ENCODE measurements at places on chromosomes 6 and 20.

DNA sequence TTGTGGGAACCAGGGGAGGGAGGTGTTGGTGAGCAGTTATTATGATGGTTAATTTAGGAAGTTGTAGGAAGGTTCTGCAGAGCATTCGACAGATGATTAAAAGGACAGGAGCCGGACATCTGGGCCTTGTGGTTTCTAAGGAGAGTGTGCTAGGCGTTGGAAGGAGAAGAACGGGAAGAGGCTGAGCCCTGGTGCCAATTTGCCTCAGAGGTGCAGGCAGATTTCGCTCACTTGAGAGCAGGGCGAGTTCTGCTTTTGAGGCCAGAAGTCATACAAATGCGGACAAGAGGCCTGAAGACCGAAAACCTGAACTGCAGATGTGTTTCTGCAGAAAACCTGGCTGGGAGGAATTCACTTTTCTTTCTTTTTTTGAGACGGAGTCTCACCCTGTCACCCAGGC lies 30.5 kb upstream of the RPS6KA2 start:
- no peak for DNase-seq

- DNase-seq: no peak
Observed at GRCh38 chr20:16064989-16065707, 508.1 kb downstream of the KIF16B start.

- no peak for DNase-seq
Observed at GRCh38 chr6:144939921-144940320, 654.8 kb downstream of the UTRN start.

DNA sequence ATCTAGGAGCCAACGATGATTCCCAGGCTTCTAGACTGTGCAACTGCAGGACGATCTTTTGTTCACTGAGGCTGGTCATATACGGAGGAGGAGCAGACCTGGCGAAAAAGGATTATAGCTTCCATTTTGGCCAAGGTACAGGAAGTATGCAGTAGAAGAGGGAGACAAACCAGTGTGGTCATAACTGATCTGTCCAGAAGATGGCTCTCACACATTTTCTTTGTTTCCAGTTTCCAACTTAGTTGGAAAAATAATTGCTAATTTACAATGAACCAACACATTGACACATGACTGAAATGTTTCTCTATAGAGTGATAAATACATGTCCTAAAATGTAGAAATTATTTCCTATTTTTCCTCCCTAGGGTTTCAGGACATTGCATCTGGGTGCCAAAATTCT lies 364.1 kb upstream of the BTBD3 start:
- DNase-seq: no peak

DNA sequence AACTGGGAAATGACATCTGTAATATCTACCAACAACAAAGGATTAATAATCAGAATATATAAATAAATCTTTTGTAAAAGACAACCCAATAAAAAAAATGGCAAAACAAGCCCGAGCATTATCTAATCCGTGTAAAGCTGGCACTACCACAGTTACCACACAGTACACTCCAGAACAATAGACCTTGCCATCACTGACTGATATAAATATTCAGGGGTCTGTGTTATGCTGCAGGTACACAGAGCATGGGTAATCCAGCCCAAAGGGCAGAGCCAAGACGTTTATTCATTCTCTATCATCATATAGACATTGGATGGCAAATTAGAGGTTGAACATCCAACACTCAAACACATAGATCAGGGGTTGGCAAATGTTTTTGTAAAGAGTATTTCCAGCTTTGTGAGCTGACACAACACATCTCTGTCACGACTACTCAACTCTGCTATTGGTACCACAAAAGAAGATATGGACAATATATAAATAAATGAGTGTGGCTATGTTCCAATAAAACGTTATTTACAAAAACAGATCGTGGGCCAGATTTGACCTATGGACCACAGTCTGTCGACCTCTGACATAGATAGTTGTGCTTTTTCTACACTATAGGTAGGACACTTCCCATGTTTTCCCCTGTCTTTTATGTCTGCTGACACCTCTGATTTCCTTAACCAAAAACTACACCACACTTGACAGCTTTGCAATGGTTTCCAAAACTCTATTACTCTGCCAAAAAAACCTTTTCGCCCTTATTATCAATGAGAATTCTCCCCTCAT lies 4.5 kb downstream of the NCOA6 start:
- DNase-seq: no peak

All from stimulated activated CD8-positive, alpha-beta memory T cell treated with anti-CD3 and anti-CD28 coated beads, Interleukin-2, amount 100 ng/mL, for 1 hour (primary cell).